ENCODE measurements at places on chromosomes 5 and 9. TPM values are rescaled to one million over a fixed set of nuclear protein-coding genes. Genes with fewer than 3 reads are reported as not detected.

PRSS3 gene
- 22.2 TPM for polyA plus RNA-seq

PCDHGA5 gene
- polyA plus RNA-seq = 1.0 TPM

IL7R gene
- polyA plus RNA-seq = 0.34 TPM

PTPN3 gene
- polyA plus RNA-seq = 8.2 TPM

PPP3R2 gene
- polyA plus RNA-seq = not detected

TLX3 gene
- polyA plus RNA-seq = 11.1 TPM

RAB3C gene
- 17.1 TPM for polyA plus RNA-seq

PLK2 gene
- polyA plus RNA-seq = 6.1 TPM

PTGER4 gene
- polyA plus RNA-seq = 1.1 TPM

CMBL gene
- polyA plus RNA-seq = 86.0 TPM

PCDHGC5 gene
- polyA plus RNA-seq = 4.3 TPM

CCDC112 gene
- 6.5 TPM for polyA plus RNA-seq

TAF1L gene
- not detected for polyA plus RNA-seq

LHX2 gene
- 283 TPM for polyA plus RNA-seq

GRM6 gene
- polyA plus RNA-seq = not detected

SLCO6A1 gene
- not detected for polyA plus RNA-seq

FAM240B gene
- not detected for polyA plus RNA-seq

RNF183 gene
- 6.0 TPM for polyA plus RNA-seq

BHMT gene
- polyA plus RNA-seq = 0.24 TPM

OBP2B gene
- not detected for polyA plus RNA-seq

CCDC152 gene
- polyA plus RNA-seq = 0.25 TPM

KIAA0825 gene
- polyA plus RNA-seq = 0.85 TPM

PPP1R26 gene
- polyA plus RNA-seq = 20.1 TPM

EXOSC2 gene
- 33.7 TPM for polyA plus RNA-seq

GRXCR2 gene
- not detected for polyA plus RNA-seq

ARHGEF37 gene
- 12.7 TPM for polyA plus RNA-seq

SLC36A2 gene
- not detected for polyA plus RNA-seq

PRLR gene
- 0.07 TPM for polyA plus RNA-seq

DEPDC1B gene
- polyA plus RNA-seq = 10.4 TPM

ADAMTS13 gene
- 4.0 TPM for polyA plus RNA-seq

MRRF gene
- polyA plus RNA-seq = 20.4 TPM

CSF2 gene
- not detected for polyA plus RNA-seq

TBCA gene
- 305 TPM for polyA plus RNA-seq

HSPB3 gene
- 1.1 TPM for polyA plus RNA-seq

LVRN gene
- not detected for polyA plus RNA-seq

TAF11L14 gene
- polyA plus RNA-seq = not detected

SEC61B gene
- polyA plus RNA-seq = 249 TPM

CTXN3 gene
- polyA plus RNA-seq = 3.0 TPM

SLC45A2 gene
- polyA plus RNA-seq = 0.15 TPM

KIF4B gene
- polyA plus RNA-seq = not detected

MXD3 gene
- polyA plus RNA-seq = 48.9 TPM

PTGDS gene
- polyA plus RNA-seq = 2,031 TPM

STK32A gene
- 25.9 TPM for polyA plus RNA-seq

PFDN1 gene
- 92.3 TPM for polyA plus RNA-seq

MARVELD2 gene
- polyA plus RNA-seq = 6.6 TPM

Data from brain (organoid and tissue), 16 donors.